ENCODE measurements at places on chromosomes 2 and 18.

DNA sequence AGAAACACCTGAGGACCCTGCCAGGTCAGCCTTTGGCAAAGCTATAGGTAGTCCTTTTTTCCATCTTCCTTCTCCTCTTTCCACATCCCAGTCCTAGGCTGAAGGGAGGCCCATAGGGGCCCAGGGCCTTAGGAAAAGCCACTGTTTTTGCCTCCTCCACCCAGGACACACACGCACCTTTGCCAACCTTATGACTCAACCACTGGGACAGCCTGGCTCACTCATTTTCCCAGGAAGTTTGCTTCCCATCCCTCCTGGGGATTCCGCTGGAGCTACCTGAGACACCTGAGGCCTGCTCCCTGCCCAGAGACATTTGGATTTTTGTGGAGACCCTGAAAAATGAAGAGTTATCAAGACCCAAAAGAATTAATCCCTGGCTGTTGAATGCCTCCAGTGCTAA, 273.4 kb upstream of the SIX2 start:
- no peak for DNase-seq

DNA sequence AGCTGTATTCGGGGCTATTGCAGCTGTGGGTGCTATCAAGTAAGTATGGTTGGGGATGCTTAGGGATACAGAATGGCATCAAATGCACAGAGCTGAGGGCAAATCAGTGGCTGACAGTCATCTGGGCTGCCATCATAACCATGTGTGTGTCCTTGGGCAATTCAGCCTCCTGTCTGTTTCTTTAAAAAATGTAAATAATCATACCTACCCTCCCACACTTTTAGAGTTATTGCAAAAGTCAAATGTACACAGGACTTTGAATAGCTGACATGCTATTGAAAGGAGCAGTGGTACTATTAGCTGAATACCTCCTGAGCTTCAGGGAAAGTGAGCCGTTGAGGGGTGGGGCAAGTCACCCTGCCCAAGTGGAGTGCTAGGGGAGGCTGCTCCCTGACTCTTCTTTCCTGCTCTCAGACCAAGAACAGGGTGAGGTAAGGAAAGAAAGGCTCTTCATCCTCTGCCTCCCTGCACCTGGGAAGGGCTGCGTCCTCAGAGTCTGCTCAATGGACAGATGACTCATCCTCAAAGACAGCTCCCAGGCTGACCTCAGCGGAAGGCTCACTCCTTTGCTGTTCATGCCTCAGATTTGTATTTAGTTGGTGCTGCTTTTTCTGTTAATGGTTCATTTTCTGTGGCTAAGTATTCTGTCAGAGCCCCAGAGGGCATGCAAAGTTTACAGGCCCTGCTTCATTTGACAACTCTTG, 54.9 kb upstream of the BZW1 start:
- no peak for DNase-seq

GRCh38 chr18:28802546-28802945, 625.6 kb upstream of the CDH2 start:
- no peak for DNase-seq

DNA sequence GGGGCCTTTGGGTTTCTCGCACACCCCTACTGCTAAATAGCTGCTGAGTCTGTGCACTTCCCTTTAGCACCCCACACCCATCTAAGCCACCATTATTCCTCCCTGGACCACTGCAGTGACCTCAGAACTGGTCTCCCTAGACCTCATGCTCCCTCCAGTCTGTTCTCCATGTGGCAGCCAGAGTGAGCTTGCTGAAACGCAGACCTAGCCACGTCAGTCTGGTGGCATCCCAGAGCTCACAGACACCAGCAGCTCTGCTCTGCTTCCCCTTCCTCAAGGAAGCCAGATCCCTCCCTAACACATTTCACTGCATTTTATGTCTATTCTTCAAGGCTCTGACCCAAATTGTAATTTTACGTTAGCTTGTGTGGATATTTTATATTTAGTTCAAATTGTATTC, 144.4 kb downstream of the DYSF start:
- DNase-seq = no peak

GRCh38 chr2:64848363-64848762, 140.8 kb upstream of the SLC1A4 start:
- no peak for DNase-seq

- no peak for DNase-seq
Measured at GRCh38 chr18:58502628-58503027, 126.3 kb downstream of the ALPK2 start.

GRCh38 chr2:2793514-2793913, 462.4 kb upstream of the MYT1L start:
- DNase-seq = no peak

DNA sequence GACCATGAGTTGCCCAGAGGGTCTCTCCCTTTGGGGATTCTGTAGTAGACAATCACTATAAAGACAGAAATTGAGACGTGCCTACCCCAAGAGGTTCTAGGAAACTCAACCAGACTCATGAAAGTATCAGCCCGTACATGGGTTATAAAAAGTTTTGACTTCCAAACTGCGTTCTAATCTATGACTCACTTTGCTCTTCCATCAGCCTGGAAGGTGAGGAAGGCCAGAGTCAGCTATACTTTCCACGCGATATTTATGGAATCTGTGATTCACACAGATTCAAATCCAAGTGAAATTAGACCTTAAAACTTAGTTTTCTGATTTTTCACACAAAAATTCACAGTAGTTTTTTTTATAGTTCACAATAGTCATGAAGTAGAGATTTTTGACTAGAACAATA, 7.7 kb upstream of the LYPD1 start:
- DNase-seq = no peak

DNA sequence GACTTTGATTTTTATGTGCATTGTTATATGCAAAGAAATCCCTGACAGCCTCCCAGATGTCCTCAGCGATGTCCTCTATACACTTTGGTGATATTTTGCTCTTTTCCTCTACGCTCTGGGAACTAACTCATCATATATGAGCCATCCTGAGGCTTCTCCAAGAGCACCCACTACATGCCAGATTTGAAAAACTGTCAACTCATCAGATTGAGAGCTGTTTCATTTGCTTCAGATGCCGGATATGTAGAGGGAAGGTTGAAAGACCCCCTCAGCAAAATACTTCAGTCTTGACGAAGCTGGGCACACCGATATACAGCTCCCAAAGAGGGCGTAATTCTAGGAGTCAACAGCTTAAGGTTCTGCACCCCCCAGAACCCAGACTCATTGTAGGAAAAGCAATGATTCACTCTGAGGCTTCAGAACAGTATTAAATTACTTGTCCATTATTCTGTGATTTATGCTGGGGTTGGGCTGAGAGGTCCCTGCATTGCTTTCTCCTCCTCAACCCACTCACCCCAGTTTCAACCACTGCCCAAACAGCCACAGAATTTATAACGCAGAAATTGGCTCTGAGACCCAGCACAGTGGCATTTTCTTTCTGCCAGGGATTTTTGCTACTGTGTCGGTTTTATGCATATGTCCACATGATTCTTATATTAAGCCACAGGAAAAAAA, 341.8 kb downstream of the ALK start:
- no peak for DNase-seq

DNA sequence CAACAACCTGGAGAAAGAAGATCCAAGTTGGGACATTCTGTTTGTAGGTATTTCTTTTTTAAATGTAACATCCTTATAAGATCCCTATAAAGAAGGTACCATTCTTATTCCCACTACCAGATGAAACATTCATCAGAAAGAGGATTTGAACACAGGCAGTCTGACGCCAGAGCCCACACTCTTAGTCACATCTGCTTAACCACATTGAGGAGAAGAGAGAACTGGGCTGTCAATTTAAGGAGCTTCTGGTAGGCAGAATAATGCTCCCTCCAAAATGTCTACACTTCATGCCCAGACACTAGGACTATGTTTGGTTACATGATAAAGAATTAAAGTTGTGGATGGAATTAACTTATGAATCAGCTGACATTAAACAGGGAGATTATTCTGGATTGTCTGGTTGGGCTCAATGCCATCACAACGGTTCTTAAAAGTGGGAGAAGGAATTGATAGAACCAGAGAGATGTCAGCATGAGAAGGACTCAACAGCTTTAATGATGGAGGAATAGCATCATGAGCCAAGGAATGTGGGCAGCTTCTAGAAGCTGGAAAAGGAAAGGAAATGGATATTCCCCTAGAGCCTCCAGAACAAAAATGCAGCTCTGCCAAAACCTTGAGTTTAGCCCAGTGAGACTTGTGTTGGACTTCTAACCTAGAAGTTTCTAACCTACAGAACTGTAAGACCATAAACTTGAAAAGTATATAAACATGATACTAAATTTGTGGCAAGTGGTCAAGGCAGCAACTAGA, 82.2 kb downstream of the KLF7 start:
- no peak for DNase-seq

DNA sequence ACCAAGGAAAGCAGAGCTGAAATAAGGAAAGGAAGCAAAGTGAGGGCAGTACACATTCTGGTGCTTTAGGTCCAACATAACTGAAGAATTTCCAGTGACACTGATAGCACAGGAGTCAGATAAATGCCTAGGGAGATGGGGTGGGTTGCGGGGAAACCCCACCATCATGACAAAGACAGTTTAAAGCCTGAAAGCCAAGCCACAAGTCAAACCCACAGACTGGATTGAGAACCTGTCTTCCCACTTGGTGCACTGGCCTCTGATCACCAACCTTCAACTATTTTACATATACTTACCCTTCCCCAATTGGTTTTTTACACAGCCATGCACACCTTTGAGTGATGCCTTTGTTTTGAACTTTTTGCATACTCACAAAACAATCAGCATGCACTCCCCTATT, 22.2 kb upstream of the PDK1 start:
- DNase-seq = no peak
